ENCODE measurements at places on chromosomes 6 and 20.

GRCh38 chr20:42894483-42894882 is 295.2 kb downstream of the PTPRT start:
- no peak for DNase-seq

GRCh38 chr6:127148511-127148910 is 30.0 kb downstream of the RSPO3 start:
- DNase-seq, result no peak

DNA sequence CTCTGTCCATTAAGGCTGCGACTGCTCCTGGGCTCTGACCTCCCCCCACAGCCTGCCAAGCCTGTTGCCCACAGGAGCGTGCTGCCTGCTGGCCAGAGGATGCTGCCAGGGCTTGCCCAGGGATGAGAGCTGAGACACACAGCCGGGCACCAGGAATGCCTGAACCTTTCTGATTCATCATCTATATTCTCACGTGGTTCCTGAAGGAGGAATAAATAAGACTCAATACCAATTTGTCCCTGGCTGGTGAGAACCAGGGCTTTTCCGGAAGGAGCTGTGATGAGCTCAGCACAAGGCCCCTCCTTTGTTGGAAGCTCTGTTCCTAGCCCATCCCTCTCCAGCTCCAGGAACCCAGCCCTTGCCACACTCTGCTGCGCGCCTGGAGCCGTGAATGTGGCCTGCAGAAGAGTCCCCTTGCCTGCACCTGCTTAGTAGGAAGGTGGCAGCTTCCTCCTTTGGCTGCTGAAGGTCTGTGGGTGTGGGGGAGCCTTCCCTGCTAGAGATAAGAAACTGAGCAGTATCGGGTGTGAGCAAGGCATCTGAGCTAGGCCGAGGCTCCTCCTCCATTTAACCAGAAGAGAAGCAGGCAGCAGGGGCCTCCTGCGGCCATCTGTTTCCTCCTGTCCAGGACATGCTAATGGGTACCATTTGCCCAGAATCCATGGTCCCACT is 37.9 kb downstream of the SYNDIG1 start:
- no peak for DNase-seq

DNA sequence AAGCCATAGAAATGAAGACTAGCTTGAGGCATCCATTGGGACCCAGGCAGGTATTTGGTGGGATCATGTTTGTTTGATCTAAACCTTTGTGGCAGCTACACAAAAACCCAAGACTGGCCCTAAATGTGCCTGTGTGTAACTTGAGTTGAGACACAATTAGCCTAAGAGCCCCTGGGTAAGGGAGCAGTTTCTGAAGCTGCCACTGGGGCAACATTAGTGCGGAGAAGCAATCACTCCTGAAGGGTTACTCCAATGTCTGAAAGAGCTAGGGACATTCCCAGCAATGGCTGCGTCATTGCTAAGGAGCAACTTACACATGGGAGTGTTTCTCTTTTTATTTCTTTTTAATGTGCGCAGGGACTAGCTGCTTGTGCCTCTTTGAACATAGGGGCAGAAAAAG is 67.9 kb upstream of the EEF1E1 start:
- DNase-seq, result no peak

GRCh38 chr6:108672641-108673040 is 111.9 kb downstream of the FOXO3 start:
- DNase-seq, result no peak

DNA sequence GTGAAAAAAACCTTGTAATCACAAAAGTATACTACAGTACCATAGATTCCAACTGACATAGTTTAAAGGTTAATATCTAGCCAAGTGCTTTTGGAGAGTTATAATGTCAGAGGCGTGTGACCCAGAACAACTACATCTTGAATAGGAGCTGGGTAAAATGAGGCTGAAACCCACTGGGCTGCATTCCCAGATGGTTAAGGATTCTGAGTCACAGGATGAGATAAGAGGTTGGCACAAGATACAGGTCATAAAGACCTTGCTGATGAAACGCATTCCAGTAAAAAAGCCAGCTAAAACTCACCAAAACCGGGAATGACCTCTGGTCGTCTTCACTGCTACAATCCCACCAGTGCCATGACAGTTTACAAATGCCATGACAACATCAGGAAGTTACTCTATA is 22.4 kb upstream of the KIAA0408 start:
- DNase-seq, result no peak

- DNase-seq, result no peak
Observed at GRCh38 chr6:100165442-100165841, 171.4 kb upstream of the MCHR2 start.

DNA sequence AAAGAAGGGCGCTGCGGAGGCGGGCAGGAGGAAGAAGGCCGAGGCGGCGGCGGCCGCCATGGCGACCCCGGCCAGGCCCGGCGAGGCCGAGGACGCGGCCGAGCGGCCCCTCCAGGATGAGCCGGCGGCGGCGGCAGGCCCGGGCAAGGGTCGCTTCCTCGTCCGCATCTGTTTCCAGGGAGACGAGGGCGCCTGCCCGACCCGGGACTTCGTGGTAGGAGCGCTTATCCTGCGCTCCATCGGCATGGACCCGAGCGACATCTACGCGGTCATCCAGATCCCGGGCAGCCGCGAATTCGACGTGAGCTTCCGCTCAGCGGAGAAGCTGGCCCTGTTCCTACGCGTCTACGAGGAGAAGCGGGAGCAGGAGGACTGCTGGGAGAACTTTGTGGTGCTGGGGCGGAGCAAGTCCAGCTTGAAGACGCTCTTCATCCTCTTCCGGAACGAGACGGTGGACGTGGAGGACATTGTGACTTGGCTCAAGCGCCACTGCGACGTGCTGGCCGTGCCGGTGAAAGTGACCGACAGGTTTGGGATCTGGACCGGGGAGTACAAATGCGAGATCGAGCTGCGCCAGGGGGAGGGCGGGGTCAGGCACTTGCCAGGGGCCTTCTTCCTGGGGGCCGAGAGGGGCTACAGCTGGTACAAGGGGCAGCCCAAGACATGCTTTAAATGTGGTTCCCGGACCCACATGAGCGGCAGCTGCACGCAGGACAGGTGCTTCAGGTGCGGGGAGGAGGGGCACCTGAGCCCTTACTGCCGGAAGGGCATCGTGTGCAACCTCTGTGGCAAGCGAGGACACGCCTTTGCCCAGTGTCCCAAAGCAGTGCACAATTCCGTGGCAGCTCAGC is 780 bp downstream of the ZCCHC3 start:
- no peak for DNase-seq

- DNase-seq, result no peak
Observed at GRCh38 chr20:37335642-37336368, 10.1 kb upstream of the SRC start.

- DNase-seq, result no peak
Observed at GRCh38 chr6:111061508-111061907, 25.8 kb upstream of the SLC16A10 start.

DNA sequence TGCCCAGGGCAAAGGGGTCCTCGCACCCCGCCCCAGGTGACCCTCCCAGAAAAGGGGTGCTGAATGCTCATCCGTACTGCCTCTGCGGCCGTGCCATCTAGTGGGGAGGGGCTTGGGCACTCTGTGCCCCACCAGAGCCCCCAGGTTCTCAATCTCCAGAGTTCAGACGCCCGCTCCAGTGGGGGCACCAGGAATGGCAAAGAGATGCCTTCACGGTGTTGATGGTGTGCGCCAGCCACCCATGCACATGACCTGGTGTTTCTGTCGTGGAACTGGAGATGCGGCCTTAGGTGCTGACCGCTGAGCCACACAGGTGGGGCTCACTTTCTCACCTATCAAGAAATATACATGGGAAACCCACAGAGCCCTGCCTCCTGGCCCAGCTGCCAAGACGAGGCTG is 30.8 kb downstream of the GNAS-AS1 start:
- no peak for DNase-seq

- DNase-seq, result peak; percentile 10
Observed at GRCh38 chr6:21188505-21189223, 404.9 kb upstream of the SOX4 start.

DNA sequence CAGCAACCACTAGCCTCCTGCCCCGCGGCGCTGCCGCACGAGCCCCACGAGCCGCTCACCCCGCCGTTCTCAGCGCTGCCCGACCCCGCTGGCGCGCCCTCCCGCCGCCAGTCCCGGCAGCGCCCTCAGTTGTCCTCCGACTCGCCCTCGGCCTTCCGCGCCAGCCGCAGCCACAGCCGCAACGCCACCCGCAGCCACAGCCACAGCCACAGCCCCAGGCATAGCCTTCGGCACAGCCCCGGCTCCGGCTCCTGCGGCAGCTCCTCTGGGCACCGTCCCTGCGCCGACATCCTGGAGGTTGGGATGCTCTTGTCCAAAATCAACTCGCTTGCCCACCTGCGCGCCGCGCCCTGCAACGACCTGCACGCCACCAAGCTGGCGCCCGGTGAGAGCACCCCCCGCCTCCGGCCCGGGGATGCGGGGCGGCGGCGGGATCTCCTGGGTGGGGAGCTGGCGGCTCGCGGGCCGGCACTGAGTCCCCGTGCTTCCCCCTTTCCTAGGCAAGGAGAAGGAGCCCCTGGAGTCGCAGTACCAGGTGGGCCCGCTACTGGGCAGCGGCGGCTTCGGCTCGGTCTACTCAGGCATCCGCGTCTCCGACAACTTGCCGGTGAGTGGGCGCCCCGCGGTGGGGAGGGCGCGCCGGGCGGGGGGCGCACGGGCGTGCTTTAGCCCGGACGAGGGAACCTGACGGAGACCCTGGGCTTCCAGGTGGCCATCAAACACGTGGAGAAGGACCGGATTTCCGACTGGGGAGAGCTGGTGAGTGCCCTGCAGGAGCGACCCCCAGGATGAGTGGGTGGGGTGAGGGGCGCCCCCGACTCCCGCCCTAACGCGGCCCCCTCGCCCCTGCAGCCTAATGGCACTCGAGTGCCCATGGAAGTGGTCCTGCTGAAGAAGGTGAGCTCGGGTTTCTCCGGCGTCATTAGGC is 585 bp downstream of the PIM1 start:
- no peak for DNase-seq

DNA sequence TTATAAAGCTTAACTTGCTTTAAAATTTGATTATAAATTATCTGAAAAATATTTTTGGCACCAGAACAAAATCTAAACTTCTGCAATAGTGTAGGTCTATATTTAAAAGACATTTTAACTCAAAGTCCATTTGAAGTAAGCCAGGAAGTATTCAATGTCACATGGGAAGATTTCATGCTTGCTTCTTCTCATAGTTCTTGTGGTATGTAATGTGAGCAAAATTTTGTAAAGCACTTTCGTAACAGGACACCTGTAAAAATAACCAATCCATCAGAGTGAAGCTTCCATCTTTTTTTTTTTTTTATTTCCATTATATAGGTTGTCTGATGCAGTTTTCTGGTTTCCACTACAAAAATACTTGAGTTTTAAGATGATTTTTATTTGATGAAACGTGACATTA is 386.1 kb downstream of the LAMA2 start:
- DNase-seq, result no peak

GRCh38 chr6:99119109-99120031 is 171.6 kb upstream of the FBXL4 start:
- peak; percentile 32 for DNase-seq

GRCh38 chr6:37433657-37434271 is 743 bp downstream of the CMTR1 start:
- no peak for DNase-seq

DNA sequence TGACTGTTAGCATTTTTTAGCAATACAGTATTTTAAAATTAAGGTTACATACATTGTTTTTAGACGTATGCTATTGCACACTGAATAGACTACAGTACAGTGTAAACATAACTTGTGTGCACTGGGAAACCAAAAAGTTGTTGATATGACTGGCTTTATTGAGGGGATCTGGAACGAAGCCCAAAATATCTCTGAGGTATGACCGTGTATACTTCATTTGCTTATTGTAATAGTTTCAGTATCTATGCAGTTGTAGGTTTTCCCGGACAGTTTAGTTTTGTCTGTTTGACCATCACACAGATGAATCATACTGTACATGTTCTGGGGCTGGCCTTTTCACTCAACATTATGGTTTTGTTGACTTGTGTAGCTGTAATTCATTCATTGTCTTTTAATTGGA is 6.9 kb upstream of the ZBTB12 start:
- DNase-seq, result no peak

DNA sequence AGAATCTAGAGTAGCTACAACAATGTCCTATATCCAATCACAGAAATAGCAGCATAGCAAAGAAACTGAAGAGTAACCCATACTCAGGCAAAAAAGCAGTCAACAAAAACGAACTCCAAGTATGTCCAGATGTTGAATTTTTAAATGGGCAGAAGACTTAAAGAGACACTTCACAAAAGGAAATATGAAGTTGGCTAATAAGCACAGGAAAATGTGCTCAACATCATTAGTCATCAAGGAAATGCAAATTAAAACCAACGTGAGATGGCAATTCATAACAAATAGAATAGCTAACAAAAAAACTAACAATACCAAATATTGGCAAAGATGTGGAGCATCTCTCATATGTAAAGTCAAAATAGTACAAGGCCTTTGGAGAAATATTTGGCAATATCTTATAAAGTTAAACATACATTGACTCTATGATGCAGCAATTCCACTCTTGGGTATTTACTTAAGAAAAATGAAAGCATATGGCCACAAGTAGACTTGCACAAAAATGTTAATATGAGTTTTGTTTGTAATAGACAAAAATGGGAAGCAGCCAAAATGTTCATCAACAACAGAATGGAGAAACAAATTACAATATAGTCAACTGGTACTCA is 37.7 kb downstream of the FRK start:
- DNase-seq, result no peak

DNA sequence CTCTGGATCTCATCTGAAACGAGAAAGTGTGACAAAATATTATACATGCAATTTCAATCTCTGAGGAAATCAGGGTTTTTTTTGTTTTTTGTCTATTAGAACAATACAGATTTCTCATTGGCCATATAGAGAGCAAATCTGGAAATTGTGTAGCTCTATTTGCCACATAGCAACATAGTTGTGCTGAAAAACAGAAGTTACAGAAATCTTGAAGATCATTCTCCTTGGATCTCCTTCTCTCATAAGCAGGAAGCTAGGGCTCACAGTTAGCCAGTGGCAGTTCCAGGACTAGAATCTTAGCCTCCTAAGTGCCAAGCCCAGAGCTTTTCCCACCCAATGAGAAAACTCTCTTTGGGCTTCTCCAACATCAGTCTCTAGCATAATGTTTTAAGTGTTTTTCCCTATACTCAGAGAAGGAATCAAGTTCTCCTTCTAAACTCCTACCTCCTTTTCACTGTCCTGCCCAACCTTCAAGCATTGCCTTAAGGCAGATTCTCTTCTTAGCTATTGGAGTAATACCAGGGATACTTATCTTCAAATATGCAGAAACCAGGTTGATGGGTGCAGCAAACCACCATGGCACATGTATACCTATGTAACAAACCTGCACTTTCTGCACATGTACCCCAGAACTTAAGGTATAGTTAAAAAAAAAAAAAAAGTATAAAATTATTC is 211.6 kb downstream of the ALDH8A1 start:
- no peak for DNase-seq

- DNase-seq, result no peak
Observed at GRCh38 chr6:24867104-24867703, 68.5 kb upstream of the ARMH2 start.

- no peak for DNase-seq
Observed at GRCh38 chr6:117989086-117989485, 82.0 kb downstream of the SLC35F1 start.

- DNase-seq, result no peak
Observed at GRCh38 chr20:17589161-17589834, 19.4 kb downstream of the DSTN start.

- DNase-seq, result no peak
Observed at GRCh38 chr6:99189823-99190721, 159.4 kb downstream of the FAXC start.

- no peak for DNase-seq
Observed at GRCh38 chr6:5081955-5082354, 3.2 kb upstream of the PPP1R3G start.

- DNase-seq, result no peak
Observed at GRCh38 chr6:138455746-138456400, 43.4 kb downstream of the NHSL1 start.

- no peak for DNase-seq
Observed at GRCh38 chr6:12666886-12667285, 49.7 kb upstream of the PHACTR1 start.

Data from NCI-H1694 treated with DMSO at 0.1 percent for 48 hours (cell line).